ENCODE measurements at places on chromosomes 5 and 9. TPM values are rescaled to one million over a fixed set of nuclear protein-coding genes. Genes with fewer than 3 reads are reported as not detected.

The IRX2 gene
- total RNA-seq = 1.6 TPM

The PCDHGA4 gene
- total RNA-seq = 0.16 TPM

The OR2S2 gene
- not detected for total RNA-seq

The ADCY2 gene
- not detected for total RNA-seq

The CDH9 gene
- not detected for total RNA-seq

The BTNL9 gene
- total RNA-seq = 0.83 TPM

The CNTNAP3 gene
- total RNA-seq = 7.3 TPM

The ANKRD18A gene
- 14.8 TPM for total RNA-seq

The MYOT gene
- not detected for total RNA-seq

The FASTKD3 gene
- 13.2 TPM for total RNA-seq

The COL27A1 gene
- total RNA-seq = 14.6 TPM

The DDX4 gene
- total RNA-seq = not detected

The NUTM2G gene
- not detected for total RNA-seq

The SPATA31E1 gene
- 0.03 TPM for total RNA-seq

The GLRA1 gene
- total RNA-seq = not detected

The HTR1A gene
- total RNA-seq = not detected
